ENCODE measurements at places on chromosomes 13 and 19.

- no peak for DNase-seq
Observed at GRCh38 chr13:95540888-95541287, 11.6 kb upstream of the CLDN10 start.

DNA sequence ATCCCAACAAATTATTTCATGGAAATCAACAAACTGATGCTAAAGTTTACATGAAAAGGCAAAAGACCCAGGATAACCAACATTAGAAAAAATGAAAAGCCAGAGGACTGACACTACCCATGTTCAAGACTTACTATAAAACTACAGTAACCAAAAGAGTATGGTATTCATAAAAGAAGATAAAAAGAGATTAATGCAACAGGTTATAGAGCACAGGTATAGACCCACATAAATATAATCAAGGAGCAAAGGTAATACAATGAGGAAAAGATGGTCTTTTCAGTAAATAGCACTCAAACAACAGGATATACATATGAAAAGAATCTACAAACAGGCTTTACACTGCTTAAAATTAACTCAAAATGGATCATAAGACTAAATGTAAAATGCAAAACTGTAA lies 1342.7 kb downstream of the UQCRFS1 start:
- no peak for DNase-seq

DNA sequence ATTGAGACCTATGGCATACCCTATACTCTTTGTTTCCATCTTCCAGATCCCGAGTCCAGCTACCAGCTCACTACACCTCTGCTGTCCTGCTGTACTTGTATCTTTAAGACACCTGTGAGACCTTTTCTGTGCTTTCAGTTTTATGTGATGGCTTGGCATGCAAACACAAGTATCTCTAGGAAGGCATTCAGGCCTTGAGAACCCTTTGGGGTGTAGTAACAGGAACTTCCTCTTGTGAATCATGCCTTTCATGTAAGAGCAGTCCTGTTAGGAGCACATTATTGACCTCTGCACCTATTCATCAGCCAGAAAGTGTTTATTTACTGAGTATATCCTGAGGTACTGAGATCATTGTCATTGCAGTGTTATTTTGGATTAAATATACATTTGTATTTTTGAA lies 87.0 kb upstream of the HTR2A start:
- no peak for DNase-seq

- peak; percentile 27 for DNase-seq
Observed at GRCh38 chr13:110617321-110618072, 2.2 kb downstream of the NAXD start.

- DNase-seq = peak; percentile 74
Observed at GRCh38 chr19:49210108-49210900, 52.7 kb downstream of the TRPM4 start.

- peak; percentile 76 for DNase-seq
Observed at GRCh38 chr13:98677398-98677797, 75.1 kb downstream of the SLC15A1 start.

- no peak for DNase-seq
Observed at GRCh38 chr19:5417495-5418436, 37.5 kb upstream of the ZNRF4 start.

DNA sequence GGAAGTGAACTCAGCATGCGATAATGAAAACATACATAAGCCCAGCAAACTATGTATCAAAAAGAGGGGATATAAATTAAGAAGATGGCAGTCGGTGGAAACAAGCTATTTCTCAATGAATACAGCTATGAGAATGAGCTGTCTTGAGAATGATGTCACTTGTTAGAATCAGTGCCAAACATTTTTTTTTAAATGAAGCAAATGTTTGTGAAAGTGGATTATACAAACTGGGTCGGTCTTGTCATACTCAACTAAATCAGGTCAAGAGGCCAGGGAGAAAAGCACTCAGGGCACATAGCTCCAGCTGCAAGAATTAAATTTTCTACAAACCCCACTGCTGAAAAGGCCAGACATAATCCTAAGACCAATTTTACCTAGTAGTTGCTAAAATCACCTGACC lies 1048.4 kb downstream of the SLITRK1 start:
- DNase-seq = peak; percentile 18

GRCh38 chr19:13840305-13841085 lies 36.4 kb upstream of the NANOS3 start:
- DNase-seq = no peak

- DNase-seq = no peak
Observed at GRCh38 chr19:46030812-46031550, 8.1 kb upstream of the PGLYRP1 start.

- DNase-seq = no peak
Observed at GRCh38 chr13:90374168-90374567, 973.3 kb upstream of the MIR17HG start.

GRCh38 chr13:102606537-102607309 lies 9.9 kb downstream of the TPP2 start:
- DNase-seq = no peak

- no peak for DNase-seq
Observed at GRCh38 chr13:56720841-56721240, 419.9 kb upstream of the PRR20A start.

GRCh38 chr19:30857388-30857787 lies 485.2 kb downstream of the ZNF536 start:
- no peak for DNase-seq

GRCh38 chr19:57244513-57244912 lies 4.1 kb downstream of the ZNF805 start:
- no peak for DNase-seq

DNA sequence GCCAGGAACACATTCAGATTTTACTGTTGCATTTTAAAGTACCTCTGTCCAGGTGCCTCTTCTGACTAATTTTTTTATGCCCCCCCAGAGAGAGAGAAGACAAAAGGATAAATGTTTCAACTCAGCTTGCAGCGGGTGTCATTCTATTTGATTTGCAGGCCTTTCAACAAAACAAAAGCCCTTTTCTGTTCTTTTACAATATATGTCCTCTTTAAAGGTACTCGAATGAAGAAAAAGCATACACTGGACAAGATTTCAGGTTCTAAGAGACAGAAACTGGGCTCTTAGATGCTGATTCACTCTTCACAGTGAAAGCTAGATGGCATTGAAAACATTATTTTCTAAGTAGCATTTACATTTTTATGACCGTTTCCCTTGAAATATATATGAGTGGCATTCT lies 2.9 kb upstream of the FRY start:
- DNase-seq = no peak

GRCh38 chr13:73025217-73026012 lies 33.4 kb upstream of the KLF5 start:
- DNase-seq = peak; percentile 8

DNA sequence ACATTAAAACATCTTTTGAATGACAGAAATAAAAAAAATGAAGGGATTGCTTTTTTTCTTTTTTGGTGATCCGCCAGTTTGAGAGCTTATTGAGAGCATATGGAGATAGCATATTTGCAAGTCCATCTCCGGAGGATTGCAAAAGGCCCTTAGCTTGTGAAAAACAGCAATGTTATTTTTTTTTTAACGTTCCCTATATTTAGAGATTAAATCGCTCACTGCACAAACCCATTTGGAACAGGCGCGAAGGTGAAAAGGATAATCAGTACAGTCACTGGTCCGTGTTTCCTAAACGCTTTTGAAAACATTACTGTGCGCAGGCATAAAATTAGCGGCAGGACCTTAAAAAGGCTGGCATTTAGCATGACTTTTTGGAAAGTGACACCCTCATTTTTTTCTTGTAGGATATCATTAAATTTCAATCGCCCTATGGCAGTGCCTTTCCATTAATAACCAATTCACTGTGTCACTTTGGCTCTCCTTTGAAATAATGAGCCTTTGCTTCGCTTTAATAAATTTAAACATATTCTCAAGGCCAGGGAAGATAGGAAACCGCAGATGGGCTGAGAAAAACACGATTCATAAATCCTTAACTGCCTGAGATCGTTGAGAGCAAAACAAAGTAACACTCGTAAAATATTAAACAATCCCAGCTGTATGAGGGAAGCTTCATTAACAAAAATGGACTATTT lies 342.2 kb downstream of the DACH1 start:
- DNase-seq = peak; percentile 51

GRCh38 chr19:40370997-40371801 lies 18.8 kb downstream of the HIPK4 start:
- DNase-seq = no peak
